ENCODE measurements at places on chromosomes 12 and 14.

DNA sequence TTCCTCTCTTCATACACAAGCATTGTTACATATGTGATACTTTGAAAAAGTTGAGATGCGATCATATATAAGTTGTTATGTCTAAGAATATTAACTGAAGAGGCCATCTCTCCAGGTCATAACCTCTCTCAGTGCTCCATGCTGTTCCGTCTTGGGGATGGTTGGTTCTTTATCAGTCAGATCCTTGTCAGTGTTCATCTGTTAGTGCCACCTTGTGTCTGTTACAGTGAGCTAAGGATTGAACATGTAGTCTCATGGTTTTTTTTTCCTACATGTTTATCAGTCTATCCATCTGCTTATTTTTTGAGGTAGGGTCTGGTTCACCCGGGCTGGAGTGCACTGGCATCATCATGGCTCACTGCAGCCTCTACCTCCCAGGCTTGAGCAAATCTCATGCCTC lies 30.5 kb downstream of the EP400 start:
- DNase-seq: no peak

DNA sequence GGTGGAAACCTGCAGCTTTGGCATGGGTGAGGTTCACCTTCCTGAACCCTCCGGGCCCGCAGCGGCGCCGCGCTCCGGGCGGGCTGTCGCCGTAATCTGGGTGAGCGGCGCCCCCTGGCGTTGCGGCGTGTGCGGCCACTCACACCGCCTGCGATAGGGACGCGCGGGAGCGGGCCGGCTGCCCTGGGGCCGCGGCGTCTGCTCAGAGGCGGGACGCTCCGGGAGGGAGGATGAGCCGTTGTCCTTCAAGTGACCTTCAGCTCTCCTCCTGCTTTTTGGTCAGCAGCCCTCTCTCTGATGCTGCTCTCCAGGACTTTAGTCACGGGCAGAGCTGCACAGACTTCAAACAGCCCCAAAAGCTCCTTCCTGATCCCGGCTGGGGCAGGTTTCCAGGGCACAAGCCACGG lies 211.7 kb upstream of the FKBP4 start:
- DNase-seq: peak; percentile 81

DNA sequence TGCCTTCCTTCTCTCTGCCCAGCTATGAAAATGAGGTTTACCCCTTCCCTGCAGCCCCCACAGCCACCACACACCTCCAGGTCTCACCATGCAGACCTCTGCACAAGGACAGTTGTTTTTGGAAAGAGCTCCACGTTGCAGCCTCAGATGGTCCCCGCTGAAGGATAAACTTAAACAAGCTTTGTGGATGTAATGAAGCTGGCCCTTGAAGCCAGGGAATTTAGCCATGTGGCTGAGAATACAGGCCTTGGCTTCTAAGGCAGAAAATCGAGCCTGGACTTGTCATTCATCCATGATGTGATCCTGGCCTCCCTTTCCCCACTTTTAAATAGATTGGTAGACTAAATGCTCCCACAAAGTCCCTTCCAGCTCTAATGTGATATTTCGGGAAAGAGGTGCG lies 79.4 kb downstream of the TBX3 start:
- no peak for DNase-seq

DNA sequence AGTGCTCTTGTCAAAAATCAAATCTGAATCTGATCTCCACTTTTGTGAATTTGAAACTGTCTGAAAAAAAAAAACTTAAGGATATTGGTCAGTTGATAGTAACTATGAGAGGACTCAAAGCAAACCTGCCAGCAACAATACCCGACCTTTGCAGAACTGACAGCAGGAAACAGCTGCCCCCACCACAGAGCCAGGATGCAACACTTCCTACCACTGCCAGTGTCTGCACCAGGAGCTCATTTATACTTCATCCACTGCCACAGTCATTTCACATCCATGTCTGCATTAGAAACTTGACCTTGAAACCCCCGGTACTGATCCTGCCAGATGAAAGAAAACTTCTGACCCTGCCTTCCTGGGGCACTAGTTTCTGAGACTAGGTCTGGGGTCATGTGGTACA lies 27.4 kb upstream of the RXYLT1 start:
- DNase-seq: no peak

DNA sequence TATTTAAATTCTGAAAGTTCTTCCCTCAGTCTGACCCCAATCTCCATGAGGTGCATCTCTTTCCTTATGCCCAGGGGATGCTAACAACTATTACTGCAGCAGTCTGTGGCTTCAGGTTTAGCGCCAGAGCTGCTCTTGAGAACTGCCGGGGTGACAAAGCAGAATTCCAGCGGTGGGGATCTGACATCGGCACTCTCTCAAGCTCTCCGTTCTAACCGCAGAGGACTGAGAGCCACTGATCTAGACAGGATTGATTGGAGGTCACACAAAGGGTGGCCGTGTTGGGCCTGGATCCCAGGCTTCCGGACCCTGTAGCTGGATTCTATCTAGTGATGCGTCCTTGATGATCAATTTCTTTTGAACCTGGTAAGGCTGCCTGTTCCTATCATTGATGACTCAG lies 155.6 kb upstream of the TMEM132C start:
- no peak for DNase-seq

GRCh38 chr12:6818222-6818621 lies 3.4 kb upstream of the GPR162 start:
- DNase-seq: no peak

DNA sequence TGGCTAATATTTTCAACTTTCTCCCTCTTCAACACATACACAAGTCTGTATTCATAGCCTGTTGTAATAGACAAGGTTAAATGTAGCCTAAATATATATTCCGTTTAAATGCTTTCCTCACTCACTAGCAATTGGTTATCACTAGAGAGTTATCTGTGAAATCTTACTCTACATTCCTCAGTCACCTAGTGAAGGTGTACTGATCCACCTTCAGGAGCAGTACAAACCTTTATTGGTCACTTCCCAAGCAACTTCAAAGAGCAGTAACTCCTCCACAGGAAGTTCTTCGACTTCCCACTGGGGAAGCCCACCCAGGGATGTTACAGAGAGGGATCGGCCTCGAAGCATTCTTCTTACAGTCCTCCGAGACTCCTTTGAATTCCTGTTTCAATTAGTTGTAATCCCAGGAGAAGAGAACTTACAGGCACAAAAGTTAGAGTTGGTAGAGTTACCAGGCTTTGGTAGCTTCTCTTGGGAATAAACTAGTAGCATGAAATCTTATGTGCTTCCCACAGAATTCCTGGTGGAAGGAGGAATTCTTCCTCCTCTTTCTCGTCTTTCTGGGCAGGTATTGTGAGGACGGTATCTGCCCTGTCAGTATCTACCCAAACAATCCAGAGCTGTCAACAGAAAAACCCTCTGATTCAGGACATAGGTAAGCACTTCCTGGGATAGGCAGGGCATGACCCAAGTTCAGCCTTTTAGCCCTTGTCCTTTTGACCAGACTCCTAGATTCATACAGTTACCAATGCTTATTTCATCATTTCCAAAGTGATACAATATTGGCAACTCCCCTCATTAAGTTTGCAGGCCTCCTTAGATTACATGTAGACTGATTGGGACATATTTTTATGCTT lies at the start of gene GYS2:
TSS of gene GYS2 (minus strand) at position 603 of the 857 bp plus-strand sequence. CDS start at position 348, 255 bp downstream.
- DNase-seq: no peak

- DNase-seq: no peak
Observed at GRCh38 chr14:94056579-94057308, 24.3 kb downstream of the DDX24 start.

GRCh38 chr12:51886021-51886710 lies 1.7 kb upstream of the ANKRD33 start:
- peak; percentile 45 for DNase-seq

- peak; percentile 35 for DNase-seq
Observed at GRCh38 chr12:6494258-6494743, 399 bp downstream of the NCAPD2 start.

GRCh38 chr12:57832966-57833365 lies 13.6 kb downstream of the CTDSP2 start:
- no peak for DNase-seq

DNA sequence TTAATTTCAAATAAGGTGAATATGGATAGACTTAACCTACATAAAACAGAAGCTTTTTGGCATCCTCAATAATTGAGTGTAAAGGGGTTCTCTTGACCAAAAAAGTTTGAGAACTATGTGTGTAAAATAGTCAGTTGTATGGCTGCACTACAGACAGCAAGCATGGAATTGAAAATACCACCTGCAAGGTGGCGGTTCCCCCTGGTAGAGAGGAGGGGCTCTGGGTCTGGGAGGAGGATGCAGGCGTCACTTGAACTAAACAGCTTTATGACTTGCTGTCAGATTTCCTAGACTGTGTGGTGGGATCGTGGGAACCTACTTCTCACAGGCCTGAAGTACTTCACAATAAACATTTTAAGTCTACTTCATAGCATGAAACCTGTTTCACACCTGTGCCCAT lies 6.3 kb downstream of the EVL start:
- DNase-seq: no peak

DNA sequence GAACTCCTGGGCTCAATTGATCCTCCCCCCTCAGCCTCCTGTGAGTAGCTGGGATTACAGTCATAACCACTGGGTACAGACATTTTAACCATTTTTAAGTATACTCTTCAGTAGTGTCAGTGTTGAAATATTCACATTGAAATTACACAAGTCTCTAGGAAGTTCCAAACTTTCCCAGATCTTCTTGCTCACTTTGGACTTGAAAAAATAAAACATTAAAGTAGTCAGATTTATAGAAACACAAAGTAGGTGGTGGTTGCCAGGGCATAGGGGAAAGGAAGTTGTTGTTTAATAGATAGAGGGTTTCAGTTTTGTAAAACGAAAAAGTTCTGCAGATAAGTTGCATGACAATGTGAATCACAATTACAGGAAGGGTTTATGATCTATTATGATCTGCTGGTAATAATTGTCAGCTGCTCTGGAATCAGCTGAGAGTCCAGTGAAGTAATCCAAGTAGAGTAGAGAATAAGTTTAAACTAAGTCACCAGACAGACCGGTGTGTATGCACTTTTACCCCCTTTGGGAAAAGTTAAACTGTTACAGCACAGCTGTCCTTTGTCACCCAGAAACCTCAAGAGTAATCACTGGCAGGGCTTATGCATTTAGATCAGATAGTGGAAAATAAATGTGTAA lies 27.4 kb downstream of the PCNX1 start:
- no peak for DNase-seq

- no peak for DNase-seq
Observed at GRCh38 chr12:129064209-129064855, 211.1 kb downstream of the GLT1D1 start.

GRCh38 chr14:105836160-105836559 lies 309.8 kb downstream of the TMEM121 start:
- no peak for DNase-seq

- no peak for DNase-seq
Observed at GRCh38 chr12:21665816-21666215, 8.2 kb upstream of the LDHB start.

DNA sequence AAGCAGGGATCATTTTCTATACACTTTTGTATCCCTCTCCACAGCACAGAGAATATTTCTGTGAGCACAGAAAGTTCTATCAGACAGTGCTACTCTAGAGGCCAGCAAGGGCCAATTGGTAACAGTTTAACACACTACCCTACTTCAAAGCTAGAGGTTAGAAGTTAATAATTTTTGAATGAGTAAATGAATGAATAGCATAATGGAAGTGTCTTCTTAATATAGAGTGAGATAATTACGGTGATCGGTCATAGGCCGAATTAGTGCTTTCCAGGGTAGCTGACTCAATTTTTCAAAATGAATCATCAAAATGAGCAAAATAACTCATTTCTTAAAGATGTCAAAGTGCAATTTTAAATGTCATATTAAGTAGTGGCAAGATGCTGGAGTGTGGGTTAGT lies 67.0 kb upstream of the CCDC198 start:
- DNase-seq: no peak

GRCh38 chr14:55019968-55020554 lies 6.8 kb downstream of the WDHD1 start:
- no peak for DNase-seq

DNA sequence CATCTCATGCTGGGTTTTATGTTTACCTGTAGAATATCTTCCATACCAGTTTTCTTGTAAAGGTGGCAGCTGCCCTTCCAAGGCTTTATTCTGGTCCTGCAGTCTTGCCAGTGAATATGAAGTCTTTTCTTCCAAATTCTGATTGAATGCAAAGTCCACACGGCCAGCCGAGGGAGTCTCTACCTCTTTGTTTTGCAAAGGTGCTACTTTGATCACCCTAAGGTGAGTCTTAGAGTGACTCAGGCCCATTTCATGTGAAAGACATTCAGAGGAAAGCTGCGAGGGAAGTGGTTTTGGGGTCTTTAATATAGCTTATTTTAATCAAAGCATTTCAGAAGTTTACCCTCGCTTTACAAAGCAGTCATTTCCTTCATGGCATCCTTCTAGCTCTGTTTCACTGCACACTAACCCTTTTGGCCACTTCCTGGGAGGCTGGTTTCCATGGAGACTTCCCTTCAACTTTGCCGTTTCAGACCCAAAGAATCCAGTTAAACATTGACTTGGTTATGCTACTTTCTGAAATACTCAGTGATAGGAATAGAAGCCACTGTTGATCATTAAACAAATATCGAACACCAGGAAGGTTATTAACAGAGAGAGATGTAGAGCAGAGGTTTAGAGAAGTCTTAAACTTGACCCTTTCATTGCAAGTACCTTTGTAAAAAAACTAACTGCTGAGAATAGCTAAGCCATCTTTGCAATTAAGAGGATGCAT lies at the start of gene CCDC198:
TSS of gene CCDC198 (minus strand) at position 391 of the 715 bp plus-strand sequence. CDS start at position 249, 142 bp downstream.
- DNase-seq: no peak

GRCh38 chr14:104593710-104594136 lies 10.8 kb downstream of the TMEM179 start:
- no peak for DNase-seq

- DNase-seq: no peak
Observed at GRCh38 chr12:27367078-27367477, 34.4 kb downstream of the BMAL2 start.

Measured in stimulated activated CD8-positive, alpha-beta memory T cell treated with anti-CD3 and anti-CD28 coated beads, Interleukin-4, amount 100 ng/mL, for 48 hours (primary cell).